ENCODE measurements at places on chromosomes 1 and 21.

GRCh38 chr1:46086576-46086975 lies 45.9 kb downstream of the PIK3R3 start:
- ATAC-seq = no peak

DNA sequence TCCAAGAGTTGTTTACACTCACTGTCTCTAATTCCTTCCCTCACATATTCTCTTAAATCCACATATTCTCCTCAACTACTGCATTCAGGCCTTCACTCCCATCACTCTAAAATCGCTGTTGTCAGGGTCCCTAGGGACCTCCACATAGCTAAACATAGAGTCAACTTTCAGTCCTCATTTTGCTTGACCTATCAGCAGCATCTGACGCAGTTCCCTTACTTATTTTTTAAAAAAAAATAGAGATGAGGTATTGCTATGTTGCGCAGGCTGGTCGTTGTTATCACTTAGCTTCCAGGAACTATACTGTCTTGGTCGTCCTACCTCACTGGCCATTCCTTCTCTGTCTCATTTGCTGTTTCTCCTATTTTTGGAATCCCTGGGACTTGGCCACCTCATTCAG lies 11.7 kb upstream of the PLEKHO1 start:
- no peak for ATAC-seq

GRCh38 chr1:172704420-172705210 lies 45.7 kb downstream of the FASLG start:
- no peak for ATAC-seq

- ATAC-seq = peak; percentile 47
Measured at GRCh38 chr1:225763716-225764548, 13.7 kb upstream of the SRP9 start.

GRCh38 chr1:154193821-154194220 lies 1.9 kb upstream of the TPM3 start:
- ATAC-seq = no peak

DNA sequence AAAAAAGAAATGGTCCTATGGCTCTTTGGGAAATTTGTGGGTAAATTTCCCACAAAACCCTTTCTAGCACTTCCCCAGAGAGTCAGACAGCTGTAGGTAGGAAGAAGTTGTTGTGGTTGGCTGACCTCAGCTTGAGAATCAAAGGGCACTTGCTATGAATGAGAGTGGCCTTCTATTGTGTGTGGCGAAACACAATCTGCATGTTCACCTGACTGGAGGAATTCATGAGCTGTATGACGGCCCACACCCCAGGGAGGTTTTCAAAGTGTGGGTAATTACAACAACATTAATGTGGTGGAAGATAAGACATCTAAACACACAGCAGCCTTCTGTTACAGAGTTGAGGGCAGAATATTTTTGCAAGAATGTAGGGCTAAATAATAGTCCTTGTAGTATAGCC lies 38.8 kb downstream of the NGF start:
- no peak for ATAC-seq

GRCh38 chr1:85339089-85339488 lies 62.7 kb upstream of the BCL10 start:
- no peak for ATAC-seq

DNA sequence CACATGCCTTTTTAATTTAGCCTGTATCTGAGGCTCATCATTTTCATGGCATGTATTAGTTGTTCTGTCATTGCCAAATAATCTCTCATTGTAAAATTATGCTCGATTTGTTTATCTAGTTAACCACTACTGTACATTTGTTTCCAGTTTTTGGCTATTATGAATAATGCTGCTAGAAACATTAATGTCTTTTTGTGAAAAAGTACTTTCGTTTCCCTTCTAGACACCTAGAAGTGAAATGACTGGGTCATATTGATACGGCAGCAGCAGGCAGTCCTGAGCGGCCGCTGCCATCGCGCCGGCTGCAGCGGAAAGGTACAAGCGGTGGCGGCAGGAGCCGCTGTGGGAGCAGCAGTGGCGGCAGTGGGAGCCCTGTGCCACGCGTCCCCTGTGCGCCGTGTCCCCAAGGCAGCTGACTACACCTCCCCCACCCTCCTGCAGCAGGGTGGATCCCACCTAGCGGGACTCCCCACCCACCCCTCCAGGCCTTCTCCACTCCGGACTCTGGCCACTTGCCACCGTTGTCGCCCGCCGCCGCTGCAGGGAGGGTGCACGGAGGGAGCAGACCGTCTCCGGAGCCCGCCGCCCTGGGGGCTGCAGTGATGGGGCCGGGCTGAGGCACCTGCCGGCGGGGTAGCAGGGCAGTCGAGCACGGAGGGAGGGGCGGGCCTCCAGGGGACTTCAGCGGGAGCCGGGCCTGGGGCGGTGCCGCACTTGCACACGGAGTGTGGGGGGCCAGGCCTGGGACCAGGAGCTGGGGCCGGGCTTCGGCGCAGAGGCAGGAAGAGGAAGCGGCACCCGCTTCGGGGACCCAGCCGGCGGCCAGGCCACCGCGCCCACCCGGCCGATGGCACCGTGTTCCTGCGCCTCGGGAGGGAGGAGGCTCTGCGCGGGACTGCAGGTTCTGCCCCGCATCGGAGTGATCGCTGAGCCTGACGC lies 66.8 kb upstream of the RGS7 start:
- ATAC-seq = peak; percentile 91

DNA sequence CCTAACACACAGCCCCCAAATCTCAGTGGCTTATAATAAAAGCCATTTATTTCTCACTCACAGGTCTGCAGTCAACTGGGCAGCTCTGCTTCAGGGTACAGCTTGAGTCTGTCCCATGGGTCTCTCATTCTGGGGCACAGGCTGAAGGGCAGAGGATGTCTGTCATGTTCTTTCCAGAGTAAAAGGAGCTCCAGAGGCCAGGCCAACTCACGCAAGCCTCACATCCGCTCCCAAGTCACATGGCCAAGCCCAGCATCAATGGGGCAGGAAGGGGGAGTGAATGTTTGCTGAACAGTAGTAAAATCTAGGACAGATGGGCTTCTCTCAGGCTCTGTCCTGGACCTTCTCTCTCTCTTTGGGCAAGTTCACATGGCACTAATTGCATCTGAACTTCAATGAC lies 7.1 kb upstream of the SSBP3 start:
- ATAC-seq = no peak

DNA sequence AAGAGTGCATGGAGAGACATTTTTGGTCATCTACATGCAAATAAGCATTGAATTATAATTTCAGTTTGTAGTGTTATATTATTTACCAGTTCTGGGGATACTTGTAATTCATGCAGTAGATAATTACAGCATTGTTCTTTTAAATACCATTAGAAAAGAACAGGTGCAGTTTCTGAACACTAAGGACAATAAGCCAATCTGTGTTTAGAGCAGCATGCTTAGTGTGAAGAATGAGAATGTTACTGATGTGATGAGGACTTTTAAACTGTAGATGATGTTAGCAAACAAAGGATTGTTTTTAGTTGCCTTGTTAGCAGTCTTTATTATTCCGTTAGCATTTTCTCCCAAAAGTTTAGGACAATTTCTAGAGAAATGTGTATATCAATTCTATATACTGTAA lies 348.3 kb downstream of the BRINP3 start:
- ATAC-seq = no peak

DNA sequence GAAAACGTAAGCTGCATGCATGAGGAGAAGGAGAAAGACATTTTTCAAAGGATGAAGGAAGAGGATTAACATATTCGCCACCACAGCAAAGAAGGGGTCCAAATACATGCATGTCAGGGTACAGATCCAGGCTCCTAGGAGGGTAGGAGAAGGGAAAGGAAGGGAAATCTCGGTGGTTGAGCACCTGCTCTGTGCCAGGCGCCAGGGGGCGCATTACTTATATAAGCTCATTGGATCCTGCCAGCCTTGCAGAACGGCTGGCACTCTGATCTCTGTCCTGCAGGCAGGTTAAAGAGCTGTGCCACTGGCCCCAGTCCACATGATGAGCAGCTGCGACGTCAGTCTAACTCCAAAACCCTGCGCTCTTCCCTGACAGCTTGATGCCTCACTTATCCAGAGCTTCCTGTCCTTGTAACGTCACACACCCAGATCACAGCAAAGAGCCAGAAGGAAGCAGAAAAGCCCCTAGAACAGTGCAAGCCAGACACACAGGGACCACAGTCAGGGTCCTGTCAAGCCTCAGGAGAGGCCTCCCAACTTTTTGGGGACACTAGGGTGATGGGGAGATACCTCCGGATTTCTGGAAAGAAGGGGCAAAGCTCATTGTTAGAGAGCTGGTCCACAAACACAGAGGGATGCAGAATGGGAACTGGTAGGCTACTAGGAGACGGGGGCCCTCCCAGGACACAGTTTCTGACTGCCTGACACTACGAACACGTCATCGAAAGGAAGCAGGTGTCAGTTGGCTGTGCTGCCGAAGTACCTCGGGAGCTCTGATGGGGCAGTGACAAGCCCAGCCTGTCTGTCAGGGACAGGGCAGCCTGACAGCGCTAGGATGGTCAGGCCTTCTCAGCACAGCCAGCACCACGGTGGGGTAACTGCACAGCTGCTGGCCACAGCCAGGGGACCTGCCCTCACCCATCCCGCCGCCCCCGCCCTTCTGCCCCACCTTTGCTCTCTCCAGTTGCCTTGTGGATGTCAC lies 99.1 kb downstream of the BEND5 start:
- ATAC-seq = peak; percentile 74

- ATAC-seq = no peak
Measured at GRCh38 chr1:25517476-25518394, 25.7 kb upstream of the LDLRAP1 start.

GRCh38 chr1:172999349-172999748 lies 51.4 kb downstream of the TNFSF18 start:
- no peak for ATAC-seq

- no peak for ATAC-seq
Measured at GRCh38 chr1:112675728-112676381, 1.4 kb downstream of the MOV10 start.

DNA sequence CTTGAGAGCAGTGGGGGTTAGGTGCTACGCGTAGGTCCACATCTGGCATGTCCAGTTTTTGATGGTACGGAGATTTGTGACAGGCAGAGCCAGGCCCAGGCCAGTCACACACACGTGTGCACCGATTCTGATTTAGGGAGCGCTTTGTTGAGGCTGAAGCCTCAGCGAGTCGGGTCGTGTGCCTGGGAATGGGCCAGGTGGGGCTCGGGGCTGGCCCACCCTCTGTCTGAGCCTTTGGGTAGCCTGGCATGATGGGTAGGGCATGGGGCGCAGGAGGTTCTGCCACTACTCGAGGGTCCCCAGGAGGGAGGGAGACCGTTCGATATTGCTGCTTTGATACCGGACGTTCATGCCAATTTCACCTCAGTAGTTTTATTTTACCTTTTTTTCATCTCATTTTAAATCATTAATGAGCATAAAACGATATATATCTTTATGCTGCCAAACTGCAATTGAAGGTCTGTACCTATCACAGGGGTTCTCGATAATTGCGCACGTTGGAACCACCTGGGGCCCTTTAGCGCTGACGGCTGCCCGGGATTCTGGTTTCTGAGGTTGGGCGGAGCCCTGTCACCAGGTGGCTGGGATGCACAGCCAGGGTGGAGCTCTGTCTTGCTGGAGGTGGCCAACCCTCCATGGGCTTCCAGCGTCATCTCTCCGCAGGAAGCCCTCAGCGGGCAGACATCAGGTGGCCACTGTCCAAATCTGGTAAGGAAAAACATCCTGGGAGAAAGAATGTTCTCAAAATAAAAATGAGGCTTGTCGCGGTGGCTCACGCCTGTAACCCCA lies 71.9 kb downstream of the SCCPDH start:
- no peak for ATAC-seq

DNA sequence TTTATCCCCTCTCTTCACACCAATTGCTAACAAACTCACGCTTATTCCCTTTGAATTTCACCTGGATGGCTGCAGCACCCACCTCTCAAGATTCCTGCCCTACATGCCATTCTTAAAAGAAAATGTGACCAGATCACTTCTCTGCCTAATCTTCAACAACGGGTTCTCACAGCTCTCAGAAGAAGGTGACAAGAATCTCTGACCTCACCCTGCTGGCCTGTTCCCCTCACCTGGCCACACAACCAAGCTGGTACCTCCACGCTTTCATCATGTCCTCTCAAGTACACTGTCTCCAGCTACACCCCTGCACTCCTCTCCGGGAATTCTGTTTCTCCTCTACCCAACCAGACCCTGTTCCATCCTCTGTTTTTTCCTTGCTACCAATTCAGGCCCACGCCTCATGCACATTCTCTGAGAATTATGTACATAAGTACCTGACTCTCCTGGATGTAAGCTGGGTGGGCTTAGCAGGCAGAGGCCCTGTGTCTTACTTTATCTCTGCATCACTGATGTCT lies 5.9 kb upstream of the LSS start:
- no peak for ATAC-seq

GRCh38 chr1:155171836-155172731 lies 1.0 kb downstream of the KRTCAP2 start:
- peak; percentile 37 for ATAC-seq

DNA sequence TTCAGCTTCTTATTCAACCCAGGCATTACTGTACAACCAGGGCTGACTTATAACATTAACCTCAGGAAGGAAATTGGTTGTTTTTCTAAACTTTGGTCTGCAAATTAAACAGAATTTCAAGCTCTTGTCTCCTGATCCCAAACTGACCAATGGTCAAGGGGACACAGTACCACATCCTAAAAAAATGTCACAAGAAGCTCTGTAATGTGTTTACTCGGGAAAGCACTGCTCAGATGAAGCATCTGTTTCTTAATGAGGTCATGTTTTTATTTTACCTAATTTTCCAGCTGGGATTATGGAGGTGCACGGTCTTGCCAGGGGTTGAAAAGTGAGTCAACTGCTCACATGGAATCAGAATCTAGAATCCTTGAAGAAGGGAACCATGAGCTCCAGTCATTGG lies 18.7 kb downstream of the ADAMTS5 start:
- ATAC-seq = no peak

- ATAC-seq = no peak
Measured at GRCh38 chr1:48026701-48027532, 29.7 kb upstream of the TRABD2B start.

GRCh38 chr1:201893431-201893830 lies 4.7 kb downstream of the SHISA4 start:
- ATAC-seq = no peak

- no peak for ATAC-seq
Measured at GRCh38 chr1:53525595-53525994, 66.4 kb downstream of the DMRTB1 start.

GRCh38 chr1:176811511-176812288 lies 348.7 kb downstream of the PAPPA2 start:
- no peak for ATAC-seq

All from stimulated activated memory B cell treated with anti-CD40 and anti-IgM and Interleukin-4, amounts not matched to agents 10 μg/mL and 1 μg/mL and 100 μg/mL, for 72 hours (primary cell).